Stimulated activated CD4-positive, alpha-beta T cell treated with anti-CD3 and anti-CD28 coated beads, Interleukin-15, amount 100 ng/mL, for 48 hours (primary cell): ENCODE measurements at places on chromosomes 1 and 21.

DNA sequence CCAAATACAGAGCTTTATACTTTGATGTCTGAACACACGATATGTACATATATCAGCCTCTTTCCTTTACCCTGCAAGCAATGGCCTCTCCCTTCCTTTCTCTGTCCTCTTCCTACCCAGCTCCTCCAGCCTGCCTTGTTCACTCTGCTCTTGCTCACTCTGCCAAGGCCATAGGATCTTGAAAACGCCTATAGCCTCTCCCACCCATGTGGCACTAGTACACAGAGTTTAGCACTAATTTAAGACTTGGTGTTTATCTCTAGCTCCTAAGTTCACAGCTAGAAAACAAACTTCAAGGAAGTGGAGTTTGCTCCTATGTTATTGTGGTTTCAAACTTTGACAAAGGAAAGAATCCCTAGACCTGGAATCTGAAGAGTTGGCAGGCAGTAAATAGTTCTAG lies 225.0 kb upstream of the RUNX1 start:
- DNase-seq, result no peak

- no peak for DNase-seq
These were observed 19.0 kb upstream of the CD2 start for GRCh38 chr1:116735246-116735645.

DNA sequence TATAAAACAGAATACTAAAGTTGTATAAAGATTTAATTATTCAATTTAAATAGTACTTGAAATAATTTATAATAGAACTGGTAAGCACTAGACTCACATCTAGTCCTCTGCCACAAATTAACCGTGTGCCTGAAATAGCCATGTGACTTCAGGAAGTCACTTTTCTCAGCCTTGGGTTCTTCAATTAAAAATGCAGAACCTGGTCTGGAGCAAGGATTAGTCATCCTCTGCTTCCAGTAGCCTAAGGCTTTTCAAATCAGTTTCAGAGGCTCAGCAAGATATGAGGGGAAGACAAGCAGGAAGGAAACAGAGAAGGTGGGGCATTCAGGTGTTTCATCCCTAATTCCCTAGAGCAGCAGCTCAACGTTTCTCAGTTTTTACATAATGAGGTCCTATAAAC lies 23.0 kb downstream of the DPH5 start:
- DNase-seq, result no peak

GRCh38 chr1:64759968-64760367 lies 15.1 kb downstream of the RAVER2 start:
- DNase-seq, result no peak

DNA sequence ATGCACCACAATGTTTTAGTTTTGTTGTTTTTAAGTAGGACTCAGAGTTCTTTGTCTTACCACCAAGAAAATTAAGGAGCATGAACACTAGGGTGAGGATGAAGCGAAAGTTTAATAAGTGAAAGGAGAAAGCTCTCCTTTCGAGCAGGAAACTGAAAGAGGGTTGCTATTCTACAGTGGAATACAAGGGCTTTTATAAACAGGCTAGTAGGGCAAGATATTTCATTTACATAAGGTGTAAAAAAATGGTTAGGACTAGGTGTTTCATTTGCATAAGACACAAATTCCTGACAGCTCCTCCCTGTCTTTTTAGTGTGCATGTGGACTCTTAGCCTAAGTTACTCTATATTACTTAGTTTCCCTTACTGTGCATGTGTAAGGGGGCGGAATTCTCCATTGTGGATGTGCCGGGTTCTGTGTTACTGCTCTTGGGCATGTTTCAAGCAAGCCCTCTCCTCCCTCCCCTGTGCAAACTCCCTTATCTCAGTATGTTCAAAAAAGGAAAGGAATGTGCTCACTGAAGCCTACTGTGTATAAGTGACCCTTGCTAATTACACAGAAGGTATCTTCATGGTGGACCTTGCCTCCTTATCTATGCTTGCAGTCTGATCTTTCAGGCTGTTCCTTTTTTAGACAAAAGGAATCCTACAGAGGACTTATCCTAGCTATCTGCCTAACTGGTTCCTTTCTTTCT lies 7.3 kb downstream of the TSHB start:
- no peak for DNase-seq

DNA sequence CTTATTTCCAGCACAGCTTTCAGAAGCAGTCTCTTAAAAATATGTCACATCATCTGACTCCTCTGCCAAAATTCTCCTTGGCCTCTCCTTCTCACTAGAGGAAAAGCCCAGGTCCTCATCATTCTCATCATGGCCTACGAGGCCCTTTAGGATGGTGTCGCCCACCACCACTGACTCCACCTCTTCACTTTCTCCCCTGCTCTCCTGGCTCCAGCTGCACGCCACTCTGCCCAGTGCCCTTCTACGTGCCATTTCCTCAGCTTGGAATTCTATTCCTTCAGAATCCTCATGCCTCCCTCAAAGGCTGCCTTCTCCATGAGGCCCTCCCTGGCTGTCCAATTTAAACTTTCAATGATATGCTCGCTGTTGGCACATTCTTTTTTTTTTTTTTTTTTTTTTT lies 25.3 kb upstream of the BTG2 start:
- no peak for DNase-seq

- no peak for DNase-seq
These were observed 106.7 kb upstream of the SOD1 start for GRCh38 chr21:31552826-31553225.

DNA sequence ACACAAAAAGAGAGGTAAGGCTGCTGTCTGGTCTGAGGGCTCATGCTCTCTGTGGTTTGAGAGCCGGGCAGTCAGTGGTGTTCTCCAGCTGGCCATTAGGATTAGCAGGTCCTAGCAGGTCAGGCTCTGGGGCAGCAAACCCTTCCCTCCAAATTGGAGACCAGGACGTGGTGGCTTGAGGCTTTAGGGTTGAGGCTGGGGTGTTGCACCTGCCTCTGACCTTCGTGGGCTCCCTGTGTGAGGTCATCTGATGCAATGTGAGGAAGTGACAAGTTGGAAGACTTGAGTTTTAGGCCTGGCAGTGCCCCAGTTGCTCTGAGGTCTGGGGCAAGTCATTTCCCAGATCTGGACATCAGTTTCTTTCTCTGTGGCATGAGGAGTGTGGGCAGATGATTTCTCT lies 24.4 kb downstream of the SZRD1 start:
- DNase-seq, result no peak

DNA sequence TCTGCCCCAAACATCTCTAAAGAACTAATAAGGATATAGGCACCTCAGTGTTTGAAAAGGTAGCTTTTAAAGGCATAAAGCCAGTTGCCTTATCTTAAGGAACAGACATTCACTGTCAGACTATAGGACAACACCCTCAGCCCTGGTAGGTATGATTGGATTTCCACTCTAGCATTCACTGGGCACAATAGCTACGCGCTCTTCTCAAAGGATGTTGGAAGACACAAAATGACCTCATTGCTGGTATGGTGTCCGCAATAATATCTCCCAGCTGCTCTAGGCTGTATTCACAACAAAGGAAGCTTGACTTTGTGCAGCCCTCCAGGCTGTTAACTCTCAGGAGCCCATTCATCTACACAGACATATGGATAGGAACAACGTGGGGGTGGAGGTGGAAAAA lies 119.4 kb upstream of the CXADR start:
- DNase-seq, result no peak

DNA sequence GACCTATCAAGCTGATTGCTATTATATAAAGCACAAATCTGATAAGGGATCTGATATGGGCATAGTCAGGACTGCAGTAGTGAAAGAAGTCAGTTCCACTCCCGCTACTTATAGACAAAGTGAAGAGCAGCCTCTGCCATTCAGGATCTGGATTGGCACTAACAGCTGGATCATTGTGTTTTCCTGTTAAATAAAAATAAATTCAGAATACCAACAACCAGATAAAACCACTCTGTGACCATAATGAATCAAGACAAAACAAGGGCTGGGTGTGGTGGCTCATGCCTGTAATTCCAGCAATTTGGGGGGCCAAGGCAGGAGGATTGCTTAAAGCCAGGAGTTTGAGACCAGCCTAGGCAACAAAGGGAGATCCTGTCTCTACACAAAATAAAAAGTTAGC lies 5.0 kb upstream of the GLRX2 start:
- DNase-seq, result no peak

- DNase-seq, result no peak
These were observed 66.2 kb downstream of the ARHGEF16 start for GRCh38 chr1:3520419-3521378.

GRCh38 chr1:15028102-15028501 lies 125.4 kb upstream of the TMEM51 start:
- DNase-seq, result no peak

GRCh38 chr1:221869779-221870178 lies 127.9 kb upstream of the DUSP10 start:
- no peak for DNase-seq

DNA sequence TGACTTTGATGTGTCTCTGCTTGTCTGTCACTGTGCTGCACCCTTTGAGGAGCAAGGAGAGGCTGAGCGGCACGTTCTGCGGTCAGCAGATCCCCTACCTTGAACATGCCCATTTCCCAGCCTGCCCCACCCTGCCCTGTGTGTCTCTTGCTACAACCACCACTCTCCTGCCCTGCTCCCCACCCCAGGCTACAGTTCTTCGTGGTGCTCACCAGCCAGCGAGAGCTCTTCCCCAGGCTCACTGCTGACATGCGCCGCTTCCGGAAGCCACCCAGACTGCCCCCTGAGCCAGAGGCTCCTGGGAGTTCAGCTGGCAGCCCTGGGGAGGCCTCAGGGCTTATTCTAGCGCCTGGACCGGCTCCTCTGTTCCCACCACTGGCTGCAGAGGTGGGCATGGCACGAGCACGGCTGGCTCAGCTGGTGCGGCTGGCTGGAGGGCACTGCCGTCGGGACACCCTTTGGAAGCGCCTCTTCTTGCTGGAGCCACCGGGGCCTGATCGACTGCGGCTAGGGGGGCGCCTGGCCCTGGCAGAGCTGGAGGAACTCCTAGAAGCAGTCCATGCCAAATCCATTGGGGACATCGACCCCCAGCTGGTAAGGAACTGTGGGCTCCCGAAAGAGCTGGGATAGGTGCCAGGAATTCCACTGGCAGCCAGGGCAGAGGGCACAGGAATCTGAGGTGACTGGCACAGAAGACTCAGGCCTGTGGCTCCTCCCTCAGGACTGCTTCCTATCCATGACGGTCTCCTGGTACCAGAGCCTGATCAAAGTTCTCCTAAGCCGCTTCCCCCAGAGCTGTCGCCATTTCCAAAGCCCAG lies 5.6 kb downstream of the HYI start:
- DNase-seq, result no peak

GRCh38 chr1:192535916-192536664 lies 39.5 kb upstream of the RGS1 start:
- DNase-seq, result no peak

- no peak for DNase-seq
These were observed 114.9 kb downstream of the SIK1 start for GRCh38 chr21:43312011-43312410.

DNA sequence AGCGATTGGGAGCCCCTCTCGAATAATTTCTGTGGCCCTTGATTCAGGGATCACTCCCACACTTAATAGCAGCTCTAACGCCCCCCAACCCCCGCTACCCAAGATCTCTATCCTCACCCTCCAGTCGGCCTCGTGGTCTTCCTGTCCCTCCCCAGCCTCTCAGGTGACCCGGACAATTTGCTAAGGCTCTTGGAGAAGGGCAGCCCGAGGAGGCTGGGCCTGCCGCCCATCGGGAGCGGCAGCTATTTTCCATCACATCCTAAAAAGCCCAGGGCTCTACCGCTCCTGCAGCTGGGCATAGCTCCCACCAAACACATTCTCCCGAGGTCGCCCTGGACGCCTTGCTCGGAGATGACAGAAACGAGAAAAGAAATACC lies 12.0 kb upstream of the PHLDA3 start:
- DNase-seq, result no peak

- DNase-seq, result peak; percentile 52
These were observed 20.5 kb upstream of the PRDM15 start for GRCh38 chr21:41899426-41900202.

DNA sequence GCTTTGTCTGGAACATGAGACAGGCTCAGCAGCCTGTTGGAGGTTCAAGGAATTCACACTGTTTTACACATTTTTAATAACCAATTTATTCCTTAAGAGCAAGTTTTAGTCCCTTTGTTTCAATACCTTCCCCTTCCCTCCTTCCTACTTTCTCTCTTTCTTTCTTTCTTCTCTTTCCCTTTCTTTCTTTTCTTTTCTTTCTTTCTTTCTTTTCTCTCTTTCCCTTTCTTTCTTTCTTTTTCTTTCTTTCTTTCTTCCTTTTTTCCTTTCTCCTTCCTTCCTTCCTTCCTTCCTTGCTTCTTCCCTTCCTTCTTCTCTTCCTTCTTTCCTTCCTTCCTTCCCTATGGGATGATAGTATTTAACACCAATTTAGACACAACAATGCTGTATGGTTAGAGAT lies 164.2 kb downstream of the CENPF start:
- DNase-seq, result no peak

DNA sequence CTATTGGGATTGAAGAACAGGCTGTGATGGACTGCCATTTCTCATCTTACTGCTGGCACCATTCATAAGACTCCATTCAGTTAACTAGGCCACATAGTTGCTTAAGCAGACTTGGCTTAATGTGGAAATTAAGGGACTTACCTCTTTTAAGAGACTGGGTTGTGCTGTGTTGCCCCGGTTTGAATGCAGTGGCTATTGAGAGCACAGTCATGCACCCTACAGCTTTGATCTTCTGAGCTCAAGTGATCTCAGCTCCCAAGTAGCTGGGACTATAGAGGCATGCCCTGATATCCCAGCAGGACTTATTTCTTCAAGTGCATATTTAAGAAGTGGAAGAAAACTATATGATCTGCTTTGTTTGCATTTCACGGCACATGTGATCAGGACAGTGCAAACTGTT lies 181.1 kb downstream of the RASAL2 start:
- no peak for DNase-seq
